Stimulated activated CD4-positive, alpha-beta T cell treated with anti-CD3 and anti-CD28 coated beads, Interleukin-12 subunit alpha, Interleukin-12 subunit beta, amount 100 ng/mL, for 24 hours (primary cell): ENCODE measurements at places on chromosomes 3 and 15.

- DNase-seq, result no peak
Measured at GRCh38 chr3:13158871-13159270, 85.6 kb upstream of the IQSEC1 start.

DNA sequence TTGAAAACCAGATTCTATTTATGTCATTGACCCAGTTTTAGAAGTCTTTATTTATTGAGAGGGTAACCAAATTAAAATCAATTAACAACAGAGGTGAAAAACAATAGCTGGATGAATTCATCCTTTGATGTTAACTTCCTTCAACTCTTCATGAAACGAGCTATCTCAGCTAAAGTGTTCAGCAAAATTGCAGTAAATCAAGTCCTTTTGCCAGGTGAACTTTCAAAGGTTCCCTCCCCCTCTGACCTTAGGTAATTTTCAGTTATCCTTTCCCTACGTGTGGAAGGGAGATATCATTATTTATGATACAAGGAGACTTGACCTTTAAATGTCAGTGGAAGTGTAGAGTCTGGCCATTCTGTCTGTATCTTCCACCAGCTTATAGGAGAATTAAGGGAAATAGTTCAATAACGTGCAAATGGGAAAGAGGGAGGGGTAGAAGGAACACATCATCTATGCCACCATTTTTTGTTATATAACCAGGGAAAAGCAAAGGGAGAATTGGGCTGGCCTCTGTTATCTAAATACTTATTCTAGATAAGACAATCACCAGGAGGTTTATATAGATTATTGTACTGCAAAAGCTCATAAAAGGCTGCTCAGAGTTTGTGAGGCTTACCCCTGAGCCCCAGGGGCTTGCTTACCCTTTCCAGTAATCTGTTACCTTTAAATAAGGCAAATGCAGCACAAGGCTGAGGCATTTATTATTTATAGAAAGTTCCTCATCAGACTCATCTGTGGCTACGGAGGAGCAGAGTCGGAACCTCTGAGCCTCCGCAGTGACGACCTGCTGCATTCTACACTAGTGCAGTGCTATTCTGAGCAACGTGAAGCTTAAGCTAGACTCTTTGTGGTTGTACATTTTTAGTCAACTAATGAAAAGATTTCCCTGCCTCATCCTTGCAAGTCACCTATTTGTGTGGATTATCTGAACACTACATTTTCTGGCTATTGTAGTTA, 97.7 kb upstream of the ZBED2 start:
- DNase-seq, result no peak

DNA sequence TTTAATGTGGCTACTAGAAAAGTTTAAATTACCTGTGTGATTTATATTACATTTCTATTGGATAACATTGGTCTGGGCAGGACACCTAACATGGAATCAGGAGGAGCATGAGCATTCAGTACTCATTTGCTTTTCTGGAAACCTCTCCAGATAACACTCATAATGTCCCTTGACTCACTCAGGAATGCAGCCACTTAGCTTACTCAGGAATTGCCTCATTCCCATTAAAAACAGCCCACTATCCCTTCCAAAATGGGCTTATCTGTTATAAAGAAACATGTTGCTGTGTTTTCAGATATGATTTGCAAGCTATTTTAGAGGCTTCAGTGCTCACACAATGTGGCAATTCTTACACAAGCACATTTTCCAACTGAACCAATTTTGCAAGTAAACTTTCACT, 17.1 kb downstream of the GBE1 start:
- DNase-seq, result no peak

GRCh38 chr3:127822682-127823425, 539 bp upstream of the MGLL start:
- no peak for DNase-seq

- DNase-seq, result no peak
Measured at GRCh38 chr3:177250151-177250550, 52.9 kb upstream of the TBL1XR1 start.

- DNase-seq, result no peak
Measured at GRCh38 chr3:41159588-41160189, 39.6 kb upstream of the CTNNB1 start.

DNA sequence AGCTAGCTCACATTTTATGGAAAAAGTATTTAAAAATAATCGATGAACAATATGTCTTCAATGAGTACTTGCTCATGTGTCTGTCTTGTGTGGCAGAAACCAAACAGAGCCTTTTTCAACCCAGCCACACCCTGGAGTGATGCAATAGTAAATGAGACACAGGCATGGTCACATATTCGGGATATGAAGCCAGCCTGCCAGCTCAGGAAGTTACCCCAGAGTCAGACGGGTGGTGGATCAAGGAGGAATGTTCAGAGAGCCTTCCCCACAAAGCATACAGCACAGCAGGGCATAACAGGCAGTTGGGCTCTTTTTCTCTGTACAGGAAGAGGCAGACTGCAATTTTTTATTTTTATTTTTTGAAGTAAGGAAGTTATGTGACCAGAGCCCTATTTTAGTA, 27.3 kb downstream of the LARP6 start:
- no peak for DNase-seq

DNA sequence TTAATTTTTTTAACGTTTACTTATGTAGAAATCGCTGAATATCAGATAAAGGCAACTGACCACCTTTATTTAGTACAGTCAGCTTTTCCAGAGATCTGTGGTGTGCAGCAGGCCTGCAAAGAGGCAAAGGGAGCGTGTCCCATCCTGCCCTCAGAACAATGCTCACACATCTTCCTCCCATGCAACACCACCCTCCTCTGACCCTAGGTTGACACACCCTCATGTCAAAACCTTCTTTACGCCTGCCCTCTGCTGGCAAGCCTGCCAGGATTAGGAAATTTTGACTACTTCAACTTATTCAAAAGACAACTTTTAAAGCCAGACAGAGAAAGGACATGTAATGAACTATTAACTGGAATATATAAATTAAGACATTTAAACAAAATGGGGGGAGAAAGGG, 513.7 kb downstream of the FOXP1 start:
- DNase-seq, result peak; percentile 59

GRCh38 chr3:185549122-185549521, 3.3 kb downstream of the LIPH start:
- no peak for DNase-seq

DNA sequence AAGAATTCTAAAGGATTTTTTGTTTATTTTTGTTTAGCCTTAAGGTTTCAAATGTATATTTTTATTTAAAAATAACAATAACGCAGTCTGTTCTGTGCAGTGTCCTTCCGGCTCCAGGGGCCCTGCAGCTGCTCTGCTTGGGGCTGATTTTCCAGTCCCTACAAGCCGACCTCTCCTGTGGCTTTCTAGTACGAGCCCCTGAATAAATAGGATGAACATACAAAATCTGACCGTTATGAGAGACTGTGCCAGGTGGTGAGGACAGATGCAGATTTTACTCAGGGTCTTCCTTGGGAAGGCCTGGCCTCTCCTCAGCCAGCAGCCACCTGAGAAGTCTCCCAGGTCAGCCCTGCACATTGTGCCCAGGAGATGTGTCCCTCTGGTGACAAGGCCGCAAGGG, 59.2 kb upstream of the ADAMTS17 start:
- DNase-seq, result no peak

- no peak for DNase-seq
Measured at GRCh38 chr15:101652786-101653430, 727 bp upstream of the TM2D3 start.

DNA sequence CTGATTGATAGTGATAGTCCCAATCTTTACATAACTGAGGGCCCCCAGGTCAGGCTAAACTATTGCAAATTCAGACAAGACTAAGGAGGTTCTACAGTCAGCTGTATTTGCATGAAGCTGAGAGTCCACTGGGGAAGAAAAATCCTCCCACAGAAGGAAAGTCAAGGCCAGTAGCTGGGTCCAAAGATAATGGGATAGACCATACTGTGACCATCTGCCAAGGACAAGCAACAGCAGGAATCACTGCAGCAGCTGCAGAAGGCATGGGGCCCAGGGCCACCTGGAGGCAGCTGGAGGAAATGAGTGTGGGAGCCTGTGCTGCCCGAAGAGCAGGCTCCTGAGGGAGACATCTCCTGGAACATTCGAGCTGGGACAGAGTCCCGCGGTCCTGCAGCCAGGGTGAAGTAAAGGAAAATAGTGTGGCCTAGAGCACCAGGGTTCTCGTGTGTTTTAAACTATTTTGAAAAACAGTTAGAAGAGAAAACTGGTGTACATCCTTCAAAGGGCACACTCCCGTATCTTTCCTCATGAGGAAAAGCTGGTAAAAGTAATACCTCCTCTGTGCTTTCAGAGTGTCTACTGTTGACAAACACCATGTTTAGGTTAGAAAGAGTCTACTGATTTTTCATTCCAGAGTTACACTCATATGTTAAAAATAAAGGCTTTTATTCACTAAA, 13.2 kb upstream of the TMEM212 start:
- DNase-seq, result no peak

- no peak for DNase-seq
Measured at GRCh38 chr15:62783303-62783957, 259.1 kb upstream of the TPM1 start.

DNA sequence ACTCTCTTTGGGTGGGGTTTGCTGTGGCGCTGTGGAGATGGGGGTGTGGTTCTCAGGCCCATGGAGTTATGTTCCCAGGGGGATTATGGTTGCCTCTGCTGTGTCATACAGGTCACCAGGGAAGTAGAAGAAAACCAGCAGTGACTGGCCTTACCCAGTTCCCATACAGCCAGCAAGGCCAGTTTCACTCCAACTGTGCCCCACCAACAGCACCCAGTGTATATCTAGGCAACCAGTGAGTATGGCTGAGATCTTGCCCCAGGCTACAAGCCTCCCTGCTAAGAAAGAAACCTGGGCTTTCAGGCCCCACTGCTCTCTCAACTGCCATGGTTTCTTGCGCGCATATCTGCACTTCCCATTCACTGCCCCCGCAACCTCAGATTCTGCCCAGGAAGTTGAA, 31.4 kb upstream of the RARB start:
- no peak for DNase-seq

DNA sequence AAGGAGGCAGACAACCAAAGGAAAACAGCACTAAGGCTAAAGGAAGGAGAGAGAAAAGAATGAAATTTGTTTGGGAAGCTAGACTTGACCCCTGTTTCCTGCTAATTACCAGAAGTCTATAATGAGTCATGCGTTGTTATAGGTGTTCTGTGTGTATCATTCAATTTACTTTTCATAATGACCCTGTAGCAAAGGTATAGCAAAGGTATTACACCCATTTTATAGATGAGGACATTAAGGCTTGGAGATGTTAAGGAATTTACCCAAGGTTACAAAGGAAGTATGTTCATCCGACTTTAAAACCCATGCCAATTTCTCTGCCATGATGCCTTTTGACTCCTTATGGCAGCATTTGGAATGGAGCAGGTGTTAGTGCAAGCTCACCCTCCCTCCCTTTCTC, 54.9 kb downstream of the RAP2B start:
- DNase-seq, result no peak

DNA sequence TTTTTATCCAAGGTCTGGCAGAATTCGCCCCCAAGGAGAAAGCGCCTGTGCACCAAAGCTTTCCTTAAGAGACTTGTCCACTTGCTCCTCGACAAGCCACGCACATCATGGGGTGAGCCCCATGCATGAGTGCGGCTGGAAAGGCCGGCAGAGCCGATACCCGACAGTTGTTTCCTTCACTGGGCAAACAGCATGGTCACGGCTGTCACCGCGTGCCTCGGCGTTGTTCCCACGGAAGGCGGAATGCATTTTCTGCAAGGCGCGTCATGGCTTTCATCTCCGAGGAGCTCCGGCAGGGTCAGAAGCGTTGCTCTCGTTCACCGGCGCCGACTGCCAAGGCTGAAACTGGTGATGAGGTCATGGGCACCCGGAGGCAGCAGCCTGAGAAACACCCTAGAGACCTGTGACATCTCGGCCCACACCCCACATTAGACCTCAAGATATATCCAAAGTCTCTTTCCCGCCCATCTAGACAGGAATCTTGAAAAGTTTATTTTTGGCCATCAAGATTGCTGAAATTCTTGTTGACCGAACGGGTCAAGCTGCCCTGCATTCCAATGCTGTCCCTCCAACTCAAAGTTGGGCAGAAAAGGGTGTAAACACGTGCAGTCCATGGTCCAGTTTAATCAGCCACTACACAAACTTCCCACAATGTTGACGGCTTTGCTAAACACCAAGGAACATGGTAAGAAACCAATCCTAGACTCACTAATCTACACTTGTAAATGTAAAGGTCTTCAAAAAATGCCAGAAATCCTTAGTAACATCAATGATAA, 604 bp upstream of the TJP1 start:
- DNase-seq, result no peak
